ENCODE measurements at places on chromosomes 2 and 18.

GRCh38 chr2:9767656-9768281 is 75.5 kb upstream of the TAF1B start:
- no peak for DNase-seq

- no peak for DNase-seq
Measured at GRCh38 chr2:66477135-66477842, 42.4 kb downstream of the MEIS1 start.

GRCh38 chr18:36095936-36096519 is 28.7 kb upstream of the RPRD1A start:
- DNase-seq, result peak; percentile 2

GRCh38 chr18:59689756-59690155 is 7.5 kb downstream of the CCBE1 start:
- no peak for DNase-seq

GRCh38 chr2:45000921-45001868 is 8.1 kb downstream of the SIX2 start:
- no peak for DNase-seq

GRCh38 chr2:183248866-183249567 is 124.8 kb downstream of the NUP35 start:
- DNase-seq, result no peak

DNA sequence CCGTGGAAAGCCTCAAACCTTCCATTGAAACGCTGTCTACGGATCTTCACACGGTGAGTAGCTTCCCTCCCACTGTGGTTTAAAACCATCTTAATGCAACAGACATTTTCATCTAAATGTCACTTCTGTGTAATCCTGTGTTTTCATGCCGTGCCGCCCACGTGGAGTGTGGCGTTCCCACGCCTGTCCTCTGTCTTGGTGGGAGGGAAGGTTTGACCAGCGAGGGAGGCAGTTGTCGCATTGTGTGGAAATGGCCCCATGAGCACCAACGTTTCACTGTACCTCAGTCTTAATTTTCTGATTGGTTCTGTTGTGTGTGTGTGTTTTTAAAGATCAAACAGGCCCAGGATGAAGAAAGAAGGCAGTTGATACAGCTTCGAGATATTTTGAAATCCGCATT is 88.6 kb downstream of the ITGB1BP1 start:
- DNase-seq, result no peak

DNA sequence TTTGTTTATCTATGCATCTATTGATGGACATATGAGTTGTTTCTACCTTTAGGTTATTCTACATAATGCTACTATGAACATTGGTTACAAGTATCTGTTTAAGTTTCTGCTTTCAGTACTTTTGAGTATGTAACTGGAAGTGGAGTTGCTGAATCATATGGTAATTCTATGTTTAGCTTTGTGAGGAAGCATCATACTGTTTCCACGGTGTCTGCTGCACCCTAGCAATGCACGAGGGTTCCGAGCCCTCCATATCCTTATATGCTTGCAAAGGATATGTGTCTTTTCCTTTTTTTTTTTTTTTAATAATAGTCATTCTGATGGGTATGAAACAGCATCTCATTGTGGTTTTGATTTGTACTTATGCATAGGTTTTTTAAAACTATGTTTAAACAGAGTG is 83.7 kb downstream of the FMNL2 start:
- DNase-seq, result no peak

DNA sequence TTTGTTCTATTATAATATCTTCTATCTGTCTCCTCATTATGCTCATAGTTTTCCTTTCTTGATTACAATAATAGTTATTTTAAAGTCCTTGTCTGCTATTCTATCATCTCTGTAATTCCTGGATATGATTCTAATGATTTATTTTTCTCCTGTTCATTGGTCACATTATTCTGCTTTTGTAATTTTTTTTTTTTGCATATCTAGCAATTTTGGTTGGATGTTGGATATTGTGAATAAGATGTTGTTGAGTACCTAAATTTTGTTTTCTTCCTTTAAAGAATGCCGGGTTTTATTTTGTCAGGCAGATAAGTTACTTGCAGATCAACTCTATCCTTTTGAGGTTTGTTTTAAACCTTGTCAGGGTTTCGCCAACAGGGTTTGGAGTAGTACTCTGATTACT is 25.2 kb downstream of the KATNAL2 start:
- no peak for DNase-seq

DNA sequence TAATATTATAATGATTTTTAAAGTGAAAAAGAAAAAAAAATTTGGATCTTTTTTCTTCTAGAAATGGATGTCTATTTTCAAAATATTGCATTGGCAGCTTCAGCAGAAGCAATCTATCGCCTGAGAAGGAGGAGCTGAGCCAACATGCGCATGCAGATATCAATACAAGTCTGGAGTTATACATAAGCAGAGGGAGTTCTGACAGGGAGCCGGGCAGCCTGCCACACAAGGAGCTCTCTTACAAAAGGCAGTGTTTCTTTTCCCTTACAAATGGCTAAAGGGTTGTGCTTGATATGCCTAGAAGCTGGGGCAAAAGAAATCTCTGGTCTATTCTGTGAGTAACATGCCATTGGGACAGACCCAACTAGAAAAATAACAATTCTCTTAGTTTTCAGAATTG is 291.9 kb upstream of the TRIB2 start:
- DNase-seq, result no peak
